ENCODE measurements at places on chromosomes 13 and 19.

GRCh38 chr13:60282186-60282585 lies 114.8 kb upstream of the TDRD3 start:
- DNase-seq: no peak

- no peak for DNase-seq
Measured at GRCh38 chr19:53795019-53795418, 29.1 kb downstream of the NLRP12 start.

- no peak for DNase-seq
Measured at GRCh38 chr13:44904967-44905366, 84.3 kb downstream of the NUFIP1 start.

DNA sequence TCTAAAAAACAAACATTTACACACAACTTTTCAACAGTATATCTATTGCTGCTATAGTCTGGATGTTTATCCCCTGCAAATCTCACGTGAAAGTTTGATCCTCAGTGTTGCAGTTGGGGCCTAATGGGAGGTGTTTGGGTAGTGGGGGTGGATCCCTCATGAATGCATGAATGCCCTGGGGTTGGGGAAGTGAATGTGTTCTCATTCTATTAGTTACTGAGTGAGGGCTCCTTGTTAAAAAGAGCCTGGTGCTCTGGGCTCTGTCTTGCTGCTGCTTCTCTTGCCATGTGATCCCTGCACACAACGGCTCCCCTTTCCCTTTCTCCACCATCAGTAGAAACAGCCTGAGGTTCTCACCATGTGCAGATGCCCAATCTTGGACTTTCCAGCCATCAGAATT lies 242.7 kb upstream of the HTR2A start:
- no peak for DNase-seq

DNA sequence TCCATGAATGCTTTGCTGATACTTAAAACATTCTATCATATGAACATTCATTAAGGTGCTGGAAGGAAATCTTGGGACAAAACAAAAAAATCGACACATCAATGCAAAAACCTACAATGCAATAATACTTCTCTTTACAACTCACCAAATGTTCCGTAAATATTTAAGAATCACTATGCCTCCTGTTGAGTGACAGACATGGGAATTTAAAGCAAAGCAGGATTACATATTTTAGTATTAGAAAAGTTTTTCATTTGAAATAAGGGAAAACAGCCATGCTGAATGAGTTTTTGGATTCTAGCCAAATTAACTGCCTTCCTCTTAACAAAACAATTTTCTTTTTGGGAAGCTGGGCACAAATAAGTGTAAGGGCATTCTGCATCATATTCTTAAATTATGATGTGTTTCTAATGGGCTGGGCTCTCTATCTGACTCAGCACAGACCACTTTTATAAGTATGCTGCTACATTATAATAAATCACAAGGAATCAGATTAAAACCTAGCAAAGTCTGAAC lies 93.7 kb downstream of the RBM26 start:
- no peak for DNase-seq

DNA sequence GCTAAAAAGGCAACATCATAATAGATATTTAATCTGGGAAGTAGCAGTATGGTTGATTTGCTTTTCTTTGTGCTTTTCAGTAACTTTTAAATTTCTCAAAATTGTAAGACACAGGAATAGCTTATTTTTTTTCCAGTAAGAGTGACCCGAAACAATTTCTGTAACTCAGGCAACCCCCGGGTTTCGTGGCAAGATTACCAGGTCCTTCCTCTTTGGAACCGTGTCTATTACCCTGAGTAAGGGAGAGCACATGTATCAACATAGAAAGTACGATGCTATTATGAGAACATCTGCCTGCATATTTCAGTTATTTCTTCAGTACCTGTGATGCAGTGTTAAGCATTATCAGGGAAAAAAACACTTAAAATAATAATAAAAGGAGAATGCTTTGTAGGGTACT lies 64.1 kb downstream of the DOCK9 start:
- no peak for DNase-seq

DNA sequence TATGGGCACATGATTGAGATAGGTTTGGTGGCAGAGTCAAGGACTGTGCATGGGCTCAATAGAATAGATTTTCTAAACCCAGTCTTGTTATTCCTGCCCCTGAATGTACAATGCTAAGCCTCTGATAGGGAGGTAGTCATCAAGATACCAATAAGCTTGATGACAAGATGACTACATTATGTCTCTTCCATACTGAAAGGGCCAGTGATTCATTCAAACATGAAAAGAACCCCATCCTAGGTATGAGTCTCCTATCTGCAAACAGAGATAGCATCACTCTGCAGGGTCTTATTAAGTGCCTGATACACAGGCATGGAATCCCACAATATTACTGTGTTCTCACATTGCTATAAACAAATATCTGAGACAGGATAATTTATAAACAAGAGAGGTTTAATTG lies 40.3 kb upstream of the UFM1 start:
- DNase-seq: peak; percentile 69

DNA sequence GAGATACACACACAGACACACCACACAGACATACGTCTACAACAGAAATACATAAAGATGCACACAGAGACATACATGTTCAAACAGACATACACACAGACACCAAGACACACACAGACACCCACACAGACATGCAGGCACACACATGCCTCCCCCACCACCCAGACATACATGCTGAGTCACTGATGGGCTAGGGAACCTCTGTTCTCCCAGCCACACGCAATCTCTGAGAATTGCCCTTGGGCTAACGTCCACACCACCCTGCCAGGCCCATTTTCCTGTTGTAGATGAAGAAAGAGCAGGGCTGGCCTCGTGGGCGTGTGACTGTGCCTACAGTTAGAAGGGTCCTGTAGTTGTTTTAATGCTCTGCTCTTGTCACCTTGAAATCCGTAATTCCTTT lies 261.9 kb downstream of the KCNRG start:
- no peak for DNase-seq

DNA sequence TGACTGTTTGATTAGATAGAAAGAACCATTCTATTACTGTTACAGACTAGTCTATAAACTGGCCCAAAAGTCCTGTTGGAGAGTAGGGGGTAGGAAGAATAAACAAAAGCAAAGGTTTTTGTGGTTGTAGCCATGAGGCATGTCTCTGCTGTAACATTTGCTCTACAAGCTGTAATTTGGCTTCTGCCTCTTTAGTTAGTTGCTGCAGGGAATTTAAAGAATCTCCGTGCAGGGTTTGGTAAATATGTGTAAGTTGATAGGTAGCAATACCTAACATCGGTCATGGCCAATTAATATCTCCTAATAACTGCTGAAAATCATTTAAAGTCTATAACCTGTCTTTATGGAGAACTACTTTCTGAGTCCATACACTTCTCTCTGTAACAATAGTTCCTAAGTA lies 13.0 kb downstream of the FPR3 start:
- DNase-seq: no peak

DNA sequence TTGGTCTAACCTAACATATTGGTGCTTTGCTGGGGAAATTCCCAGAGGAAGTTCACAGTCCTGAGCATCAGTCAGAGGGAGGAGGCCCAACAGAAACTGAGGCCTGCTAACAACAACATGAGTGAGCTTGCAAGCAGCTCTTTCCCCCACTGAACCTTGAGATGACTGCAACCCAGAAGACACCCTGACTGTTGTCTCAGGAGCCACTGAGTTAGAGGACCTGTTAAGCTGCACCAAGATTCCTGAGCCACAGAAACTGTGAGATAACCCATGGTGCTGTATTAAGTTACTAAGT lies 193.2 kb upstream of the UBL3 start:
- peak; percentile 18 for DNase-seq

GRCh38 chr19:48433337-48433736 lies 12.4 kb upstream of the GRWD1 start:
- no peak for DNase-seq

GRCh38 chr19:51386882-51387520 lies 773 bp downstream of the LIM2 start:
- no peak for DNase-seq

GRCh38 chr13:25085125-25085742 lies 10.7 kb upstream of the PABPC3 start:
- DNase-seq: peak; percentile 2

DNA sequence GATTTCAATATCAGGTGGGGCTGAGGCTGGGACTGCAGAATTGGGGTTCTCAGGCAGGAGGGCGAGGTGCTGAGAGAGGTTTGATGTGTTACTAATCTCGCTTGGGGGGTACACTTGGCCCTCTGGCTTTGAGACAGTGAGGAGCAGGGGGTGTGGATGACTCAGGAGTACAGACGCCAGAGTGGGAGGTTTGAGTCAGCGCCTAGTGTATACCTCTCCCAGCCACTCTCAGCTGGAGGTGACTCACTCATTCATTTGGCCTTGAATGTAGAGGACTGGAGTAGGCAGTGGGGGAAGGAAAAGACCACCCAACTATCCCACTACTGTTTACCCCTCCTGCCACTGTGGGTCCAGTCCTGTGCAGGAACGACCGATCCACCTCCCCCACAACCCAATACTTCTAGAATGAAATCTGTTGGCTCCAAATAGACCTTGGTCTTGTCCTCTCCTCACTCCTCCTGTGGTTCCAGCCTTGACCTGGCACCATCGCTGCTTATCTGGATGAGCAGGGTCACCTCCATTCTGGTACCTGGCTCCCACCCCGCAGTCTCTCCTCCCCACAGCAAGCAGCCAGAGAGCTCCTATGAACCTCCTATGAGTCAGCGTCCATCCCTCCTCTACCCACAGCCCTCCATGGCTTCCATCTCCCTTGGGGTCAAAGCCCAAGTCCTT lies 20.1 kb upstream of the ZNRF4 start:
- peak; percentile 34 for DNase-seq

DNA sequence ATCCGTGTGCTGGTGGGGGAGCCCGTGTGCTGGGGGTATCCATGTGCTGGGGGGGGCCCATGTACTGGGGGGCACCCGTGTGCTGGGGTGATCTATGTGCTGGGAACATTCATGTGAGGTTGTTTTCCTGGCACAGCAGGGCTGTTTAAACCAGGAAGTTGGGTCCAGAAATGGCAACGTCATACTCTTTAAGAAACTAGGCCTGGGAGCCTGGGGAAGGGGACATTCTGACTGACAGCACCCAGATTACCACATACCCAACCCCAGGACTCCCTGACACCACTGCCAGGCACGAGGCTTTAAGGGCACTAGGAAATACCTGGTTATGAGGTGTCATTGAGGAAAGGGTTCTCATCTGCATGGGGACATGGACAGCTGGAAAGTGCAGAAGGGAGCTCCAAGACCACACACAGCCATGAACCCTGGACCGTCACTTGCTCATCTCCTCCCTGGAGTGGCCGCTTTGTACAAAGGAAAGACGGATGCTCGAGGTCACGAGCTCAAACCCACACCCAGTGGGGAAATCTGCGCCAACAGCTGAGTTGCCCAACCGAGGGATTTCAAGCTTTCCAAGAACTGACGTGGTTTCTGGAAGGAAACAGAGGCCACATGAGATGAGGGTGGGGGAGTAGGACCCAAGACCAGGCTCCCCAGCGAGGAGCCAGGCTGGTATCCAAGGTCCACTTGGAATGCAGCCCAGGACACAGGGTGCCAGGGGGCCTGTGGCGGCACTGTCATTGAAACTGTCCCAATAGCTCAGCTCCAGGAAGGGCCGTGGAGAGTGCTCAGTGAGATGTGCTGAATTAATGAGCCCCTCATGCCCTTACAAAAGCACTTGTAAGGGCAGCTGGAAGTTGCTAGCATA lies 40.9 kb downstream of the RAB20 start:
- no peak for DNase-seq

- DNase-seq: no peak
Measured at GRCh38 chr19:38862321-38863059, 12.7 kb upstream of the HNRNPL start.

- DNase-seq: no peak
Measured at GRCh38 chr19:15587663-15588062, 27.4 kb upstream of the CYP4F8 start.

DNA sequence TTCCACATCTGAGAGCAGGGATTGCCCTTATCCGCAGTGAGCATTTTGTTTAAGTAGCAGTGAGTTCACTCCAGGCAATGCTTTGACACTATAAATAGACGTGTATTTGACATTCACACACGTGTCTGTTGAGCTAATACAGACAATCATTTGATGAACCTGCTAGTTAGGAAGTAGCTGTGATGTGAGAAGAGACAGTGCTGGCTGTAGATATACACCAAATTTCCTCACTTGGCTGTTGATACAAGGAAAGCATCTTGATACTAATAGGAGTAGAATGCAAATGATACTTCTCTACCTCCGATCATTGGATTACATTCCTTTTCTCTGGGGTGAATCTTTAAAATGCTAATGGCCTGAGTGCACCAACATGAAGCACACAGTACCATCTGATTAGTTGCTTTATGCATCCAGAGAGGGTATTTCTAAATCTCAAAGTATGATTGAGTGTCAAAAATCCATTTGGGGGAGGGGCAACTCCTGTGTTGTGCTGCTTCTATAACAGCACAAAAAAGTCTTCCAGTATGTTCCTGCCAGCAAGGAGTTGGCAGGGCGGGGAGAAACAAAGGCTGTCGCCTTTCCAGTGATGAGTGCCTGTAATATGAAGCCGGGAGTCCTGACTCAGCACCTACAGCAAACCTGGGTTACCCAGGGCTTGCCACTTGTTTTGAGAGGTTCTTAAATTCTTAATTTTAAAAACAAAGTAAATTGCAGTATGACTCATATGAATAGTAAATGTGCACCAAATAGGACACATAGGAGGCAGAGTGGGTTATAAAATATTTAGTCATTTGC lies 7.0 kb downstream of the CUL4A start:
- no peak for DNase-seq

DNA sequence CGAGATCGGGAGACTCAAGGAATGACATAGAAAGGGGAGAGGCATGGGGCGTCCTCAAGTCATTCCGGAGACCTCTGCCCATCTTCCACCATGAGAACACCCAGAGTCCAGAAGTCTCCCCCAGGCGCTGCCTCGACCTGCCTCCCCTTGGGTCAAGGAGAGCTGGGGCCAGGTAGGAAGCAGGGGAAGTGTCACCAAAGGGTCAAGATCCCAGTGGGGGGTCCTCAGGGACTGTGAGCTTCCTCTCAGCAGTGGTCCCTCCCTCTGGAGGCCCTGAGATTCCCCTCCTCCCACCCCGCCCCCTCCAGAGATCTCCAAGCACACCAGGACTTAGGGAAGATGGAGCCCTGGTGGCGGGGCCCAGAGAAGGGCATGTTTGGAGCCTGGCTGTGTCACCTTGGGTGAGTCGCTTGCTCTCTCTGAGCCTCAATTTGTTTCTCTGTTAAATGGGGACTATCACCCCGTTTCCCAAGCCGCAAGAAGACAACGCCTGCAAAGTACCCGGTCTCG lies 919 bp downstream of the DACT3 start:
- no peak for DNase-seq

DNA sequence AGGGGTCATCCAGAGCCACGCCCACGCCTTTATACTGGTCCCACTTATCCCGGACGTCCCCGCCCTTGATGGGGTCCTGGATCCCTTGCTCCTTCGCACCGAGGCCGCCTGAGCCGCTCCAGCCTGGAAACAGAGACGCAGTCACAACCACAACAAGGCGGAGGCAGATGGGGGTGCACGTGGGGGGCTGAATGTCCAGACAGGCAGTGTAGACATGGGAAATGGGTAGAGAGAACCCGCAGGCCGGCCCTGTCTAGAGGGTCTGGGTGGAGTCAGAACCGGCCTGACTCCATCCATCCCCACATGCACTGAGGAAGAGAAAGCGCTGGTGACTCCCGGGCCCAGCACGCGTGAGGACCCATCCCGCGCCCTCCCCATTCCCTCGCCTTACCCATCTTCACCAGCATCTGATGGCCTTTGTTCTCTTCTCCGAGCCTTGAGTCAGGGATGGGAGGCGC lies 23.0 kb downstream of the CHERP start:
- DNase-seq: no peak

GRCh38 chr19:33681081-33681680 lies 59.4 kb downstream of the CHST8 start:
- DNase-seq: no peak

GRCh38 chr19:8578642-8579265 lies 1.5 kb upstream of the MYO1F start:
- no peak for DNase-seq

All from epithelial cell of prostate (primary cell).